ENCODE measurements at places on chromosomes 13 and 19. TPM values are rescaled to one million over a fixed set of nuclear protein-coding genes. Genes with fewer than 3 reads are reported as not detected.

Gene ZNF69
- 3.7 TPM for total RNA-seq

Gene GPR4
- total RNA-seq, result 11.1 TPM

Gene IFNL3
- not detected for total RNA-seq

Gene PRTN3
- not detected for total RNA-seq

Gene SIGLEC5
- not detected for total RNA-seq

Gene SLC15A1
- 0.19 TPM for total RNA-seq

Gene FFAR3
- not detected for total RNA-seq

Gene BBC3
- 4.2 TPM for total RNA-seq

- no peak for DNase-seq
Observed at GRCh38 chr13:29438769-29439168, 156.7 kb downstream of the SLC7A1 start.

GRCh38 chr19:51693260-51693659 lies at the start of gene SPACA6:
Gene SPACA6, plus strand, starts transcription at chr19:51693330. Its CDS starts 197 bp downstream, at chr19:51693527.
- DNase-seq, result no peak

DNA sequence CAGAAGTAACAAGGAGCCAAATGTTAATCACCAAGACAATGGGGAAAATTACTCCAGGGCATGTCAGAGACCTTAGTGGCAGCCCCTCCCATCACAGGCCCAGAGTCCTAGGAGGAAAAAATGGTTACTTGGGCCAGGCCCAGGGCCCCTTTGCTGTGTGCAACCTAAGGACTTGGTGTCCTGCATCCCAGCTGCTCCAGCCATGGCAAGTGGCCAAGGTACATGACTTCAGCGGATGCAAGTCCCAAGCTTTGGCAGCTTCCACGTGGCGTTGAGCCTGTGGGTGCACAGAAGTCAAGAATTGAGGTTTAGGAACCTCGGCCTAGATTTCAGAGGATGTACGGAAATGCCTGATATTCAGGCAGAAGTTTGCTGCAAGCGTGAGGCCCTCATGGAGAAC lies 46.7 kb downstream of the OR10H4 start:
- DNase-seq, result no peak

DNA sequence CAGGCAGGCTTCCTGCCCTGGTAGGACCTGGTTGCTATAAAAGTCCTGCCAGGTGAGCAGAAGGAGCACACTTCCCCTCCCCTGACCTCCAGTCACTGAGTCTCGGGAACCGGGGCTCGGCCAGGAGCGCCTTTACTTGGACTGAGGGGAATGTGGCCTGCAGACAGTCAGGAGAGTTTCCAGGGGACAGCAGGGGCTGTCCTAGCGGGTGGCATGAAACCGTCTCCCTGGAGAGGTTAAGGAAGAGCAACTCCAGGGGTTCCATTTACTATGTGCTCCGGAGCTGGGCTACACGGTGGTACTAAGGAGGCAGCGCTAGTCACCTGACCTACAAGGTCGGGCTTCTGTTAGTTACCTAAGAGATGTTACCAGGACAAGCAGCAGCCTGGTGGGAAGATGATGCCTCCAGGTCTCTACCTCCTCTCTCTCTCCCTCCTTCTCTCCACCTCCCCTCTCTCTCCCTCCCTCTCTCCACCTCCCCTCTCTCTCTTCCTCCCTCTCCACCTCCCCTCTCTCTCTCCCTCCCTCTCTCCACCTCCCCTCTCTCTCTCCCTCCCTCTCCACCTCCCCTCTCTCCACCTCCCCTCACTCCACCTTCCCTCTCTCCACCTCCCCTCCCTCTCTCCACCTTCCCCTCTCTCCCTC lies 4.1 kb upstream of the CNOT3 start:
- DNase-seq, result no peak

- no peak for DNase-seq
Observed at GRCh38 chr19:49688531-49689132, 762 bp upstream of the ADM5 start.

GRCh38 chr13:74920361-74920760 lies 561.6 kb downstream of the TBC1D4 start:
- no peak for DNase-seq

DNA sequence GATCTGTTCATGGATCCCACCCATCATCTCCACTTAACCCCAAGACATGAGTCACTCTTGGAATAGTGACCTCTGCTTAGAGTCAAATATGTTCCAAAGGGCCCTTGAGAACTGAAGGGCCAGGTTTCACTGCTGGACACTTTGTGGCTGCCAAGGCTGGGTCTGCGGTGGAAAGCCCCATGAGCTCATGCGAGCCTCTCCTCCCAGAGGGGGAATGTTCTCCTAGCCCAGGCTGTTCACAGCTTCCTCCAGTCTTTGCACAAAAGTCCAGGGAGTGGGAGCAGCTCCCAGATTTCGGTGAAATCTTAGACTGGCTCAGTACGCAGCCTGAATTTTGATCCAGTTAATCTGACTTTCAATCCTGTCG lies 732 bp upstream of the DCLK1 start:
- peak; percentile 91 for DNase-seq

GRCh38 chr13:51191743-51192142 lies 30.5 kb upstream of the FAM124A start:
- DNase-seq, result no peak

DNA sequence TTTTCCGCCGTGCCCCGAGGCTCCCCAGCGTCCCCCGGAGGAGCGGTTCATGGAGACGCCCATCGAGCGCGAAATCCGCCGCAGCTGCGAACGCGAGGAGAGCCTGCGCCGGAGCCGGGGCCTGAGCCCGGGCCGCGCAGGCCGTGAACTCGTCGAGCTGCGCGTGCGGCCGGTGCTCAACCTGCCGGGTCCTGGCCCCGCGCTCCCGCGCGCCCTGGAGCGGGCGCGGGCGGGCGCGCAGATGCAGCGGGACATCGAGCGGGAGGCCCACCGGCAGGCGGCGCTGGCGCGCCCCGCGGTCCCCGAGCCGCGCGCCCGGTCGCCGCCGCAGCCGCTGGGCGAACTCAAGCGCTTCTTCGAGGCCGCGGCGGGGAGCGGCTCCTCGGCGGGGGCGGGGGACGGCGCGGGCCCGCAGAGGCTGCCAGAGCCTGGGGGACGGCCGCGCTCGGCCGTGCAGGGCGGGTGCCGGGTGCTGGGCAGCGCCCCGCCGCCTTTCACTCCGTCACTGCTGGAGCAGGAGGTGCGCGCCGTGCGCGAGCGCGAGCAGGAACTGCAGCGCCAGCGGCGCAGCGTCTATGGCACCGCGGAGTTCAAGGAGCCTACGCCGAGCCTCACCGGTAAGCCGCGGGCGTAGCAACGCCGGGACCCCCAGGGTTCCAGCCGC lies 807 bp downstream of the MISP3 start:
- peak; percentile 93 for DNase-seq

GRCh38 chr13:99993660-99994637 lies 12.4 kb downstream of the ZIC2 start:
- no peak for DNase-seq

DNA sequence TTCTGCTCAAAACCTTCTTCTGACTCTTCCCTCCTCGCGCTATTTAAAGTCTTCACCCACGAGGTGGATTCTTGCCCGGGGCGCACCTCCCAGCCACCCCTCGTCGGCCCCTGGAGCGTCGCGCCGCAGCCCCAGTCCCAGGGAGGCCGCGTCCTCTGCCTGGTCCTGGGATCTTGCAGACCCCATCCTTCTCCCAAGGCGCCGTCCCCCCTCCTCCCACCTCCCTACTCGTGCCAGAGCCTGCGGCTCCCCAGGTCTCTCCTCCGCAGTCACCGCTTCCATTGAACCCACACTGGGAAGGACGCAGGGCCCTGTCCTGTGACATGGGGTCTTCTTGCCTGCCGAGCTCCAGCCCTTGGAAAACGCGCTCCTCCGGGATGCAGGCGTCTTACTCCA lies 486 bp downstream of the ZNF808 start:
- DNase-seq, result peak; percentile 77

DNA sequence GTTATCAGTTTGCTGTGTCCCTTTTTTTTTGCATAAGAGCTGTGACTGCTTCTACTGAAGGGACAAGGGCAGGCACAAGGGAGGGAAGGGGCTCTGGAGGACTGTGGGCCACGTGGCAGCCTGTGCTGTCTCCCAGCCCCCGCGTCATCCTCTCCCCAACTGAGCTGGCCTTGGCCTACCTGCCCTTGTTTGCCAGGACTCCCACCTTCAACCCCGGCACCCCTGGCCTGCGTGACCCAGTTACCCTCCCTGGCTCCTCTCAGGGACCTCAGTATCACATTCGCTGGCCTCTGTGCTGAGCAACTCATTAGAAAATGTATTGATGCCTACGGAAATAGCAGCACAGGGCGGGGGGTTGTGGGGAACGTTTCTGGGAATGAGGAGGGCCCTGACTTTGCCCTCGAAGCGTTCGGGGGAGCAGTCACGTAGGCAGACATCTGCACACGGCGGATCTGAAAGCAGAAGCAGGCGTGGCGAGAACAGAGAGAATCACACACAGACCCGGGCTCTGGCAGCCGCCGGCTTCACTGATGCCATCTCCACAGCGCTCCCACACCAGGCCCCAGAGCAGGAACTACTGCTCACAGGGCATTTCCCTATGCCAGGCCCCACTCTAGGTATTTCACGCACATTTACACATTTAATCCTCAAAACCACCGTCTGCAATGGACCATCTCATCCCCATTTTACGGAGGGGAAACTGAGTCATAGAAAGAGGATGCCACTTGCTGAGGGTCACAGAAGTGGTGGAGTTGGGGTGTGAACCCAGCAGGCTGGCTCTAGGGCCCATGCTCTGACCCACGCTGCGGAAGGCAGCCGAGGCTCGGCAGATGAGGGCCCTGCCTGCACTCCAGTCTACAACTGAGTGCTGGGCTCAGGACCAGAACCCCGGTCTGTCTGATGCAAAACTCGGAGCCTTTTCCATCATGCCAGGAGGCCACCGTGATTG lies 5.7 kb upstream of the ATF5 start:
- DNase-seq, result peak; percentile 88

DNA sequence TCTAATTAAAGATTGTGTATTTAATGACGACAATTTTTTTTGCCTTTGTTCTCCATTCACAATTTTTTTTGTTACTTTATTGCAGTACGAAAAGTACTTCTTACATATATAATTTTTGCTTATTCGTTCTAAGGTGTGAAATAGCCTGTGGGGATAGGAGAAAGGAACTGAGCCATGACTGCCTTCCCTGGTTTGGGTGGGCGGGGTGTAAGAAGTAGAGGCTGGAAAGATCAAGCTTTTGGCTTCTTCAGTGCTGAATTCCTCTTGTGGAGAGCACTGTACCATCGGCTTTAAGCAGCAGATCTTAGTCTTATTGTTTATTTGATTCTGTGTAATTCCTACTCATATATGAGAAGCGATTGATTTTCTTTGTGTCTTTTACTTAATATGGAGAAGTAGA lies 115.8 kb downstream of the NBEA start:
- no peak for DNase-seq

DNA sequence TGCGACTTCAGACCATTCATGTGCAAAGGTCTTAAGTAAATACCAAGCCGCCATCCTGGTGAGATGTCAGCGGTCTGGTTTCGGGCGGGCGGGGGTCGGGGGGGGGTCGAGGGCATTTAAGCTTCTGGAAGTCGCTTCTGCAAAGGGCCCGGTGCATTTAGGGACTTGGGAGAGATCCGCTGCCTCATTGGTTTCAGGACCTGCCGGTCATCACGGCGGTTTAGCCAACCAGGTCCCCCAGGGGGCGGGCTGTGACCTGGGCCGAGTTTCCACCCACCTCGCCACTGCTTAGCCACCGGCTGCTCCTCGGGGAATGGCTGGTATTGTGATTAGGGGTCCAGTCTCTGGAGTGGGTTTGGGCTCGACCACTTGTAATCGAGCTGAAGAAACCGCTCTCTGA lies 7.8 kb downstream of the ANKLE1 start:
- DNase-seq, result peak; percentile 91

GRCh38 chr13:63636316-63636993 lies 2220.8 kb upstream of the PCDH20 start:
- DNase-seq, result no peak

DNA sequence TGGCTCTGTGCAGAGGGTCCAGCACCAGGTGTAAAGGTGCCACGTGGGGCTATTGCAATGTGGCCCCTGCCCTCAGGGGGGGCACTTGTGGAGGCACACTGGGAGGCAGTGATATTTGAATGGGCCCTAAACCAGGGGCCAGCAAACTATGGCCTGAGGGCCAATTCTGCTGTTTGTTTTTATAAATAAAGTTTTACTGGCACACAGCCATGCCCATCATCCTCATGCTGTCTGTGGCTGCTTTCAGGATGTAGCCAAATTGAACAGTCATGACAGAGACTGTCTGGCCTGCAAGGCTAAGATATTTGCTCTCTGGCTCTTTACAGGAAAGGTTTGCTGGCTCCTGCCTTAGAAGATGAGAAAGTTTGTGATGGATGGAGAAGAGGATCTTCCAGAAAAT lies 33.9 kb upstream of the RANBP3 start:
- peak; percentile 50 for DNase-seq

DNA sequence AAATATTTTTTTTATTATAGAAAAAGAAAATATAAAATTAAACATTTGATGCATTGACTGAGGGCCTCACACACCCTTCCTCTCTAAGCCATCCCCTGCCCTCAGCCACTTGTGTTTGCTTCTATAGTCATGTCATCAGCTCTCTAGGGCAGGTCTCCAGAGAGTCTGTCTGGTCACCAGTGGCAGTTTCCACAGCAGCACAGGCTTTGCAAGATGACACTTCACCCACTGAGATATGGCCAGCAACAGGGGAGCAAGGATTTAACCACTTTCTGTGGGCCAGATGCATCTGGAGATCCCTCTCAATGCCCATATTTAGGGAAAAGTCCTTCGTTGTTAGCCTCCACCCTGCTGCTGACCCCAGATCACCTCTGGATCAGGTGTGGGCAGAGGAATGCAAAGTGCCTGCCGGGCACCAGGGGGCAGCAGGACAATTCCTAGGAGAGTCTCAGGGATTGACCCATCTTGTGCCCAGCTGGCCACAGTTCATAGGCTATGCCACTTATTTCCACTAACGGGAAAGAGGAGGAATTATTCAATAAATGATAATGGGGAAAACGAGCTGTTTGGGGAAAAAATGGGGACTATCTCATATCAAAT lies 4.8 kb downstream of the ABCC4 start:
- peak; percentile 60 for DNase-seq

DNA sequence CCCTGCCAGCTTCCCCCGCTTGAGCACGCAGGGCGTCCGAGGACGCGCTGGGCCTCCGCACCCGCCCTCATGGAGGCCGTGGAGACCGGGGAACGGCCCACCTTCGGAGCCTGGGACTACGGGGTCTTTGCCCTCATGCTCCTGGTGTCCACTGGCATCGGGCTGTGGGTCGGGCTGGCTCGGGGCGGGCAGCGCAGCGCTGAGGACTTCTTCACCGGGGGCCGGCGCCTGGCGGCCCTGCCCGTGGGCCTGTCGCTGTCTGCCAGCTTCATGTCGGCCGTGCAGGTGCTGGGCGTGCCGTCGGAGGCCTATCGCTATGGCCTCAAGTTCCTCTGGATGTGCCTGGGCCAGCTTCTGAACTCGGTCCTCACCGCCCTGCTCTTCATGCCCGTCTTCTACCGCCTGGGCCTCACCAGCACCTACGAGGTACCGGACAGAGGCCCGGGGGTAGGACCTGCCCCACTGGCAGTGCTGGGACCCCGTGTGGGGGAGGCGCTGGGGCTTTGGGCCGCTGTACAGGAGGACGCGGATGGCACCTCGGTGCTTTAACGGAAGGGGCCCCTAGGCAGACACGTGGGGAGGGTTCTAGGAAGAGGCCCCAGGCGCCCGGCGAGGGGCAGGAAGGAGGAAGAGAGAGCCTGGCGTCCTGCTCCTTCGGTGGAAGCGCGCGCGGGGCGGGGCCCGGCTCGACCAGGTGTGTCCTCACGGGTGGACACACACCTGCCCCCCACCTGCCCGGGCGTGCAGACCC lies 681 bp downstream of the SLC5A5 start:
- DNase-seq, result no peak

Measured in posterior vena cava (tissue), 2 donors.